ENCODE measurements at places on chromosomes 2 and 18.

GRCh38 chr2:240433973-240434727, 1.3 kb upstream of the GPC1 start:
- DNase-seq = peak; percentile 62

GRCh38 chr2:113184531-113185230, 10.9 kb downstream of the PSD4 start:
- DNase-seq = no peak

DNA sequence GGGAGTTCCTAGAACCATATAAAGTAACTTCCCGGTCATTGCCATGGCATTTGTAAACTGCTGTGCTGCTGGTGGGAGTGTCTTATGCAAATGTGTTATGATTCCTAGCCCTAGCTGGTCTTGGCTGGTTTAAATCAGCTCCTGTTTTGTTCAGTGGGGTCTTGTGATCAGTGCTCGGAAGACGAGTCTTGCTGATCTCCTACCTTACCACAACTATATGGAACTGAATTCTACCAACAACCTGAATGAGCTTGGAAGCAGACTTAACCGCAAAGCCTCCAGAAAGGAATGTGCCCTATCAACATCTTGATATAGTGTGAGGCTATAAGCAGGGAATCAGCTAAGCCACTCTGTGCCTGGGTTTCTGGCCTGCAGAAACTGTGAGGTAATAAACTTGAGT, 33.5 kb downstream of the POLE4 start:
- no peak for DNase-seq

DNA sequence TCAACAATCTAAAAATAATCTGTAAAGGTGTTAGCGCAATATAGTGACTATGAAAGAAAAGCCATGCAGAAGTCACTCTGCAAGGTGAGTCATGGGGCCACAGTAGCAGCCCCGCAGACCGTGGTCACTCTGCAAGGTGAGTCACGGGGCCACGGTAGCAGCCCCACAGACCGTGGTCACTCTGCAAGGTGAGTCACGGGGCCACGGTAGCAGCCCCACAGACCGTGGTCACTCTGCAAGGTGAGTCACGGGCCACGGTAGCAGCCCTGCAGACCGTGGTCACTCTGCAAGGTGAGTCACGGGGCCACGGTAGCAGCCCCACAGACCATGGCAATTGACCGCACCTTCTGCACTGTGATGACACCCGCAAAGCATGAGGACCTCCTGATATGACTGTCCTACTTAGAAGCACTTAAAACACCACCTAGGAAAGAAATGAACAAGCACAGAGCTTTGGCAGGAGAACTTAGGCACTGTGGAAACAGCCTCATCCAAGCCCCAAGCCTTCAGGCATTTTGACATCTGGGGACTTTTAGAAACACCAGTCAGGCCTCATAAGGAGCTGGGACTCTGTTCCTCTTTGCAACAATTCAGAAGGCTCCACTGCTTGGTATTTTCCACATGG, 70.1 kb downstream of the LDLRAD4 start:
- DNase-seq = peak; percentile 47

- DNase-seq = no peak
These were observed 96.8 kb downstream of the SPHKAP start for GRCh38 chr2:228084717-228085116.

DNA sequence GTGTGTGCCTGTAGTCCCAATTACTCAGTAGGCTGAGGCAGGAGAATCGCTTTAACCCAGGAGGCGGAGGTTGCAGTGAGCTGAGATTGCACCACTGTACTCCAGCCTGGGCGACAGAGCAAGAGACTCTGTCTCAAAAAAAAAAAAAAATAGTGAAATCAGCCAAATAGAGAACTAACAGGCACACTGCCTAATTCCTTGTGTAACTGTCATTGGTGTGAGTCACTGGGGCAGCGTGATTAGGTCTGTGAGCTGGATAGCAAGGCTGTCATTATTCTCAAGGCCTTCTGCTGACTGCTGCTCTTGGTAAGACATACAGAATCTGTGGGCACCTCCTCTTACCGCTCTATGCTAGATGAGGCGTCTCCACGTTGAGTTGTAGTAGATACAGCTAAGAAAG, 270.3 kb downstream of the NEDD4L start:
- DNase-seq = no peak

DNA sequence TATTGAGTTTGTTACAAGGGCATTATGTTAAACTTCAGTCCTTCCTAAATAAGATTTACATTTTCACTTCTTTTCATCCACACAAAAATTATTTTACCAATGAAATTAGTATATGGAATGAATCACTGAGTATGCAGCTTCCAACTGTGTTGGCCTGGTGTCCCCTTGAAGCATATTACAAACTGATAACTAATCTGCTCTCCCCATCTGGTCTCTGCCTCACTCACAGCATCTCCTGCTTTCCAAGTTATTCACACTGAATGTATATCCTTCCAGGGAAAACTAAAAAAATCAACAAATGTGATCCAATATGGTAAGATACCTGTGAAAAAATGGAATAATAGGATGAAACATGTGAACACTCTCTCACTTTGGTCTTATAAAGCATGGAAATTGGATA, 90.0 kb upstream of the NYAP2 start:
- no peak for DNase-seq

GRCh38 chr2:184599872-184600222, 1.5 kb downstream of the ZNF804A start:
- DNase-seq = no peak

DNA sequence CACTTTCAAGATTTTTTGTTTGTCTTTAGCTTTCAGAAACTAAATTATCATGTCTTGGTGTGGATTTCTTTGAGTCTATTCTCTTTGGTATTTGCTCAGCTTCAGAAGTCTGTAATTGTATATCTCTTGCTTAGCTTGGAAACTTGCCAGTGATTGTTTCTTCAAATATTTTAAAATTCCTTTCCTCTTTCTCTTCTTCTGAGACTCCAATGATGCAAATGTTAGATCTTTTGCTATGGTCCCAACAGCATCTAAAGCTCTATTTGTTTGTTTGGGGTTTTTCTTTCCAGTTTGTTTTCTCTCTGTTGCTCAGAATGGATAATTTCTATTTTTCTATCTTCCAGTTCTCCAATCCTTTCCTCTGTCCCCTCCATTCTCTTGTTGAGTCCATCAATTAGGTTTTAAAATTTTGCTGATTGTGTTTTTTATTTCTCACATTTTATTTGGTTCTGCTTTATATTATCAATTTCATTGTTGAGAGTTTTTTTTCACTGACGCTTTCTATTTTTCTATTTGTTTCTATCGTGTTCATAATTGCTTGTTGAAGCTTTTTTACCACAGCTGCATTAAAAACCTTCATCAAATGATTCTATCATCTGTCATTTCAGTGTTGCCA, 81.5 kb upstream of the DAPL1 start:
- no peak for DNase-seq

DNA sequence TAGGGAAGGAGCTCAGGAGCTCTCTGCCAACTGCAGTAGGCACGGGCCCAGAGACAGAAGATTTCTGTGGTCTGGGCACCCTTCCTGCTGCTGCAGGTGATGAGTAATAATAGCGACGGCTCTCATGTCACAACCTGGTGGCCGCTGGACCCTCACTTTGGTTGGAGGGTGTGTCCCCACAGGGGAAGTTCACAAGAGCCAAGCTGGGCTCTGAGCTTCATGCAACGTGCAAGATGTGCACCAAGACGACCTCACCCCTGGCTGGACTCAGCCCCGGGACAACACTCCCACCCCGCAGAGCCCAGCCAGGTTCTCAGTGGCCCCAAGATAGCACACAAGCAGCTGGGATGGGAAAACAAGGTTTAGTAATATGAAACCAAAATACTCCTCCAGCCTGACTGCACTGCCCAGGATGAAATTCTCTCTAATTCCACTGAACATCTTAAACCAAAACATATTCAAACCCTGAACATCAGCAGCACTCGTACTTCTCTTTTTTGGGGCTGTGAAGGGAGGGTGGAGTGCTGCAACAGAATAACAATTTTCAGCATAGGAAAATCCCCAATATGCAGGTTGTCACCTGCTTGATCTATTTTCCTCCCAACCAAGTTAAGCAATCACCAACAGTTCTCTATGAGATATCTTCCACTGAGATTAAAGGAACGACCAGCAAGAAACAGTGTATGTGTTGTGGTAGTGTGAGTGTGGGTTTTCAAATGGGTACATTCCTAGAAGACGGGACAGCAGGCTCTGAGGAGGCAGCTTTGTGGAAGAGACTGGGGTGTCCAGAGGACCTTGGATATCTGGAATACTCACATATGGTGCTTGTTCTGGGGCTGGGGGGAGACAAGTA, 26.5 kb downstream of the BCL2 start:
- peak; percentile 48 for DNase-seq

DNA sequence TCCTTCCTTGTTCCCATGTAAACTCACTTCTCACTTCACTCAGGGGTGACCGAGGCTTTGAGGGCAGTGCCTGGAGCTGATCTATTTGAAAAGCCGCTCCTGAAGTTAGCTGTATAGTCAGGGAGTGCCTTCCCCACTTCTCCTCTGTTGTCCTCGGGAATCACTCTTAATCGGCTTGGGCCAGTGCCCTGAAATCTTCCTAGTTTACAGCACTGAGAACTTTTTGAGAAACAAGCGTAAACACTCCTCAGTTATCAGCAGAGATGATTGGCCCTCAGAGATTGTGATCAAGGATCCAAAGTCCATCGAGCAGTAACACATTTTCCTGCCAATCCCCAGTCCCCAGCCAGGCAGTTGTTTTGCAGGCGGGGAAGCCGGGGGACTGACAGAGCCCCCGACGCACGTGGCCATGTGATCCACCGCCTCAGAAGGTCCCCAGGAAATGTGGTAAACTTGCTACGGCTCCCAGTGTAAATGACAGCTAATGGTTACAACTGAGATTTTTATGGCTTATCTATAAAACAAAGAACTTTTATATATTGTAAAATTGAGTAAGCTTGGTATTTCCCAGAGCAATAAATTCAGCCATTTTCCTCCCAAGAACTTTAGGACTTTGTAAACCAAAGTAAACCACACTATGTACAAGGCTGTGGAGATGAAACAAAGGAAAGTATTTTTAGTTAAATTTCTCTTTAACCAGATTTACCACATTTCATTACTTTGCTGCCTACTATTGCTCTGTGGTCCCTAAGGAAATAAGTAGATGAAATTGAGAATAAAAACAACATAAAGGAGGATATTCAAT, 53.5 kb downstream of the C18orf63 start:
- DNase-seq = no peak

- DNase-seq = no peak
These were observed 71.1 kb downstream of the ANKRD44 start for GRCh38 chr2:197239434-197239833.

- DNase-seq = peak; percentile 4
These were observed 65.1 kb upstream of the RPRM start for GRCh38 chr2:153543635-153544071.

GRCh38 chr2:215535741-215536140, 99.9 kb upstream of the FN1 start:
- no peak for DNase-seq

- no peak for DNase-seq
These were observed 20.6 kb upstream of the TMEM163 start for GRCh38 chr2:134739236-134739878.

GRCh38 chr2:100853909-100854810, 34.2 kb downstream of the NPAS2 start:
- no peak for DNase-seq

DNA sequence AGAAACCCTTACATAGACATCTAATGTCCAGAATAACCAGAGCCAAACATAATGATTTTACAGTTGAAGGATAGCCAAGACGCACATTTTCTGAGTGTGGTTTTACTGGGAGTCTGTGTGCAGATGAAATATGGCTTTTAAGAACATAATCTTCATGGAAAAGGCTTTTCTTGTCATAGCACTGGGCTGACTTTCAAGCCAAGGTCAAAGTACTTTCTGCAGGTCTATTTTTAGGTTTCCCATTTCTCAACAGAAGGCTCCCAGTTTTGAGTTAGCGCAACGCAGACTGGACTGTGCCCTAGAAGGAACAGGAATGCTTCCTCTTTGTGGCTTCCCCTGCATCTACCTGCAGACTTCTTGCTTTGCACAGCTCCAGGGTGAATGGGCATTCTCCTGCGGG, 92.3 kb upstream of the UPP2 start:
- DNase-seq = no peak

DNA sequence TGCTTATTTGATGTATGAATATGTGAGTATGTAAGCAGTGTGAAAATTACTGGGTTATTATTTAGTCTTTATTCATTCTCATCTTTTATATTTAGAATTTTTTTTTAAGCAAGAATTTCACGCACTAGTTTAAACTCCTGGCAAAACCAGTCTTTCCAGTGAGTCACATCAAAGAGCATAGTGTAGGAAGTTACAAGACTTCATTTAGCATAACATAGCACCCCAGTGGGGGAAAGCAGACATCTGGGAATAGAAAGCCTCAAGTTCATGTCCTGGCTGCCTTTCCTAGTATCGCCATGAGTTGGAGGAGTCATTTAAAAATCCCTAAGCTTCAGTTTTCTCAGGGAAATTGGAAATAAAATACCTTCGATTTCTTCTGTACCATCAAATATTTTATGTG, 408.3 kb downstream of the NUP35 start:
- DNase-seq = no peak

DNA sequence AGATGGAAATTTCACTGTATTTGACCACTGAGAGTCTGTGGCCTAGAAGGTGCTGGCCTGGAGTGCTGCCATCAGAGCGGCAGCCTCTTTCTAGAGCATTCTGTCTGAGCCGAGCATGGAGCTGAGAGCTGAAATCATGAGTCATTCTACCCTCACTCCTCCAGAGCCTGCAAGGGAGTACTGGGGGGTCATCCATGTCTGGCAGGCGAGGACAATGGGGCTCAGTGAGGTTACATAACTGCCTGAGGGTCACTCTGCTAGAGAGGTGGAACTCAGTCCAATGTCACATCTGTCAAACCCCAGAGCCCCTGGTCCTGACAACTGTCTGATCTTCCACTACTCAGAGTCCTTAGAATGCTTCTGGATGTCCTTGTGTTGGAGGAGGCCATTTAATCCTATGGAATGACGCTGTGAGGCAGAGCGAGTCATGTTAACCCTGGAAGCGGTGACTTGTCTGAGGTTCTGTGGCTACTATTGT, 65.3 kb downstream of the HAUS1 start:
- no peak for DNase-seq

DNA sequence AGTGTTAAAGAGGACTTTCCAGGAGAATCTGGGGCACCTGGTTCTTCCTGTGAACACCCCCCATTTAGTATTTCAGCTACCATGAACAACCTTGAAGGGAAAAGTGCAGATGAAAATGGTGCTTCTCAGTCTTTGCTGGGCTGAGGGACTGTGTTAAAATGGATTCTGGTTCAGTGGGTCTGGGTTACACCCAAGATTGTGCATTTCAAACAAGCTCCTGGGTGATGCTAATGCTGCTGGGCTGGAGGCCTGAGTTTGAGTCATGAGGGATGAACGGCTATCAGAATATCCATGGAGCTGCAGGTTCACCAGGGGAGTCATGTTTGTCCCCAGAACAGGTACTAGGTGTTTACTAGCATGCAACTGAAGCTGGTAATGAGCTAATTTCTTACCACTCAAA, 24.0 kb downstream of the MRPL44 start:
- DNase-seq = no peak

- DNase-seq = no peak
These were observed 12.1 kb upstream of the HMSD start for GRCh38 chr18:63936932-63937393.

DNA sequence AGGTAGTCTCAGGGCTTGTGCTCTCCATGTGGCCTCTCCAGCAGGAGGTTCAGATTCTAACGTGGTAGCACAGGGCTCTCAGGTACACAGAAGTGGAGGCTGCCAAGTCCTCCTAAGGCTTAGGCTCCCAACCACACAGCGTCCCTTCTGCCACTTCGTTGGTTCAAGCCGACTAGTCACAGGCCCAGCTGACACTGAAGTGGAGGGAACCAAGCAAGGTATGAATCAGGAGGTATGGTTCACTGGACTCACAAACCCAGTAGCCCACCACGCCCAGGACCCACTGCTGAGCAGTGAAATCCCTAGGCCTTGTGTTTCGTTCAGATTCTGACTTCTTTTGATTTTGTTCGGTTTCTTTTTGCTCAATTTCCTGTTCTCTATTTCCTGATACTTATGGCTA, 46.0 kb upstream of the SEC11C start:
- DNase-seq = no peak
